Mononuclear cell (primary cell): ENCODE measurements at places on chromosomes 16 and 17. TPM values are rescaled to one million over a fixed set of nuclear protein-coding genes. Genes with fewer than 3 reads are reported as not detected.

The TBC1D3H gene
- not detected for total RNA-seq

The MARCHF10 gene
- not detected for total RNA-seq

The SP6 gene
- 0.21 TPM for total RNA-seq

The AANAT gene
- total RNA-seq, result not detected

The NACA2 gene
- 0.31 TPM for total RNA-seq

The PRSS33 gene
- total RNA-seq, result not detected

The TBC1D3G gene
- total RNA-seq, result not detected

The CBFA2T3 gene
- 1.3 TPM for total RNA-seq

The KRTAP9-4 gene
- not detected for total RNA-seq

The CDH5 gene
- 0.42 TPM for total RNA-seq

The MPDU1 gene
- total RNA-seq, result 48.0 TPM

The KCNAB3 gene
- 1.2 TPM for total RNA-seq

The ZSCAN10 gene
- total RNA-seq, result under 0.01 TPM

The ZNF750 gene
- not detected for total RNA-seq
